RKO (cell line): ENCODE measurements at places on chromosomes 3 and 15.
A peak's percentile ranks its signal among the peaks of the same experiment; 100 is the strongest.

GRCh38 chr3:189824629-189825312 lies 193.6 kb downstream of the TP63 start:
- DNase-seq: peak; percentile 79

DNA sequence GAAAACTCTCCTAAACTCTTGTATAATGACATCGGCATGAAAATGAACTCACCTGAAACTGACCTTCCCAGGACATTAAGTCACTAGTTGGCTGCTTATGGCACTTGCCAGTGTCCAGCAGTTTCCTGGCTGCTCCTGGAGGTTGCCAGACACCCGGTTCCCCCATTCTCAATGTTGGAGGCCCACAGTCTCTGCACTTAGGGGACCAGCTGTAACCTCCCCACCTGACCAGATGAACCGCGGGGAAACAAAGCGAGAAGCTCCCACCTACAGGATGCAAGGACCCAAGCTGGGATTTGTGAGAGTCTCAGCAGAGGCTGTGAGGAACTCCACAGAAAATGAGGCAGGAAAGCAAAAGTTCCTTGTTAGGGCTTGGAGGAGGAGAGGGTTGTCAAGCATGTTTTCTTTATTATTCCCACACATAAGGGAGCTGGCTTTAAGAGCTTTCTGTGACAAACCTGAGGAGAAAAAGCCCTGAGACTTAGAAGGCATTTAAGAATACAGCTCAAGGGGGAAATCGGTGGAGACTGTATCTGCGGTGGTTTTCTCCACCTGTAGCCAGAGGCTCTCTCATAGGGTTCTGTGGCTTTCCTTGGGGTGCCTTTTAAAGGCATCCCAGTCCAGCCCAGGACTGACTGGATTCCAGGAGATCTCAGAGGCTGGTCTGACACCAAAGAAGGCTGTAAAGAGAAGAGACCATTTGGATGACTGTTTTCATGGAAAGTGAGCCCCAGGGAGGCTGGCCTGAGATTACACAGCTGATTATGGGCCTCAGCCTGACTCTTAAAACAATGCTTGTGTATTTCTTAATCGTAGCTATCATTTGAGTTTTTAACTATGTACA lies 4.6 kb downstream of the TPM1 start:
- DNase-seq: no peak

DNA sequence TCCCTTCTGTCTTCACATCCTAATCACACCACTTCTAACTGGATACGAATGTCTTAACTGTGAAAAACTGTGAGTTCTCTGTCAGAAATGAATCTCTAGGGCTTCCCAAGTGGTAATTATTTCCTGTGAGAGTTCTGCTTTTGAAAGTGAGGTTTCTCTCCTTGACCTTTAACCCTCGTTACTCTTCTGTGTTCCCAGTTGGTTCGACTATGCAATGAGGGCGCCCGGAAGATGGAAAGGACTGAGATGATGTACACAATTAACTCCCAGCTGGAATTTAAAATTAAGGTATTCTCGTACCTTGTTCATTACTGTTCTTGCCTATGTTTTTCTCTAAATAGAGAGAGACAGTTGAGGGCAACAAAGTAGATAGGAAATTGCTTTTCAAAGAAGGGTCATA lies 96.5 kb downstream of the ARHGEF26 start:
- no peak for DNase-seq

DNA sequence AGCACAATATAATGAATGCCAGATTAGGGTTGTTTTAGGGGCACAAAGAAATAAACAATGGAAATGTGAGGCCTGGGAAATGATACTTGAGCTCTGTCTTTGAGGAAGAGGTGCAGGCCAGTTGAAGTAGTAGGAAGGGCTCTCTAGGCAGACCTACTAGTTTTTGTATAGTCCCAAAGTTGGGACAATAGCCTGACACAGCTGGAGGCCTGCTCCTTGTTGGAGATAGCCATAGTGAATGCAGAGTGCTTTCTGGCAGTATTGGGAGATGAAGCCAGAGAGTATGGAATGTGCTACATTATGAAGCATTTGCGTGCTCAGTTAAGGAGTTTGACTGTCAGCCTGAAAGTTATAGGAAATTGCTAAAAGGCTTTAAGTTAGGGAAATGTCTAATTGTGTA lies 251.2 kb upstream of the ZPLD1 start:
- DNase-seq: no peak

- no peak for DNase-seq
Observed at GRCh38 chr15:74790080-74790916, 8.4 kb downstream of the CSK start.

DNA sequence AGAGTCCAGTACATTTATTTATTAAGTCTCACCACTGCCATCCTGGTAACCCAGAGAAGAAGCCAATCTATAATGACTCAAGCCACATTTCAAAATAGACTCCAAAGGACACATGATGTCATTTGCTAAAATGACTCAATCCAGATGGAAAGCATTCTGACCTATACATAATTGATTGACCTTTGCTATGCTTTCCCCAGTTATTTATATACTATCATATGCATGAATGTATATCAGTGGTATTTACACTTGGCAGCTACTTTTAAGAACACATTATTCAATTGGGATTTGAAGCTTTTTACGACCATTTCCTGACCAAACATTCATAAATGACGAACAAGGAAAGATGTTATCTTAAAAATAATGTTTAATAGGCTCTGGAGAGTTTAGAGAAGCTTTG lies 297.2 kb downstream of the FHIT start:
- peak; percentile 22 for DNase-seq

DNA sequence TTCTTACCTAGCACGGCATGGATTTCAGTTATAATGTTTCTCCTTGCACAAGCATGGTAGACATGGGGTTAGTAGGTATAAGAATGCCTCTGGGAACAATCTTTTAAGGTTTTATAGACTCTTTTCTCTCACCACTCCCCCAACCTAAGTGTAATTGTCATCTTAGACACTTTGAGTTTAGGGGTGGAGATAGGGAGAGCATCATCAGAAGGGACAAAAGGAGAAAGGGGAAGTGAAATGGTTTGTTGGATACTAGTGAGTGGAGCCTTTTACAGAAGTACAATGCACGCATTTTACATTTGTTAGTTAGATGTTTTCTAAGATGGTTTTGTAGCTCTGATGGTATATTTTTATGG lies 189.2 kb downstream of the TP63 start:
- DNase-seq: no peak

DNA sequence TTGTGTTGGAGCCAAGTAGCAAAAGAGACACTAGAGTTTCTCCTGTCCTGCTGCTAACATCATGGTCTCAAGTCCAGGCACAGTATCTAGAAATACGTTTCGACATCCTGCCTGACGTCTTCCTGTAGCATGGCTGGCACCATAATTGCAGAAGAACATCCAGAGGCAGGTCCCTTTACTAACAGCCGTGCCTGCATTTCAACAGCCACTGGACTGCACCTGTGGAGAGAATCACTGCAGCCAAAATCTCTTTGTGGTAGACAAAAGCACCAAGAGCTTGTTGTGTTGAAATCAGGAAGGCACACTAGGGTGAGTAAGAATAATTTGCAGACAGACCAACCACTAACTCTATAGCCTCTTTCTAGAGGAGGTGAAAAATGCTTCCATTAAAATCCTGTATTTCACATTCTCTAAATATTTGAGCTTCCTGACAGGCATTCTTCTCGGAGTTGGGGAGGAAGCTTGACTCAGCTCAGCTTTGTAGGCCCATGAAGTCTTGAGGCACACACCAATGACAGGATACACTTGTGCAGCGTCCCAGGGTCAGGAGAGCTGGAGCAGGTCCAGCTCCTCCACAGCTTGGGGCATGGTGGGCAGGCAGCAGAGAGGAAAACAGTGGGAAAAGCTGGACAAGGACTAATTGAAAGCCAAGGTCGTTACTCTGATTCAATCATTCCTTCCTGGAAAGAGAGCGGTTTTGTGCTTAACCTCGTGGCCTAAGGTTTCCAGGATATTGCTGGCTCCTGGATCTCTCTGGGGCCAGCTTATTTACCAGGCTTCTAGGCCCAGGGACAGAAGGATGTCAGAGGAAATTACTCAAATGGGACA lies 244.9 kb downstream of the FAM43A start:
- DNase-seq: no peak

DNA sequence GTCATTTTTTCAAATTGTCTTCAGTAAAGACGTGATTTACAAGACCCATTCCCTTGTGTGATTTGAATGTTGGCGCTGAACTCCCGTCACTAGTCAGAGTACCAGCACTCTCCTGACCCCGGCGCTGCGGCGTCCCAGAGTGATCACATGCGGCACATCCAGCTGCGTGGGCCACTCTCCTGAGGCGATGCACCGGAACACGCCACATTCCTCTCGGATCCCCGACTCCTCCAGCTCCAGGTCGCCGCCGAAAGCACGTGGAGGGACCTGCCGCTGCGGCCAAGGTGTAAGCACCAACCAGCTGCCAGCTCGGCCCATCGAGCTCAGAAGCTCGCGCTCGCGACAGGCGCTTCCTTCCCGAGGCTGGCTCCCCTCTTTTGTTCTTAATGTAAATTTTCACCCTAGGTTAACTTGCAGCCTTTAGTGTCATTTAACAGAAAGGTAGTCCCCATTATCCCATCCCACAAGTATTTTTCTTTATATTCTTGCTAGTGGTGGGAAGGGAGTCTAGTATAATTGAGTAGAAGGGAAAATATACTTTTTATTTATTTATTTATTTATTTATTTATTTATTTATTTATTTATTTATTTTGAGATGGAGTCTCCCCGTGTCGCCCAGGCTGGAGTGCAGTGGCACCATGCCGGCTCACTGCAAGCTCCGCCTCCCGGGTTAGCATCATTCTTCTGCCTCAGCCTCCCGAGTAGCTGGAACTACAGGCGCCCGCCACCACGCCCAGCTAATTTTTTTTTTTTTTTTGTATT lies 61.7 kb upstream of the VGLL3 start:
- DNase-seq: no peak

DNA sequence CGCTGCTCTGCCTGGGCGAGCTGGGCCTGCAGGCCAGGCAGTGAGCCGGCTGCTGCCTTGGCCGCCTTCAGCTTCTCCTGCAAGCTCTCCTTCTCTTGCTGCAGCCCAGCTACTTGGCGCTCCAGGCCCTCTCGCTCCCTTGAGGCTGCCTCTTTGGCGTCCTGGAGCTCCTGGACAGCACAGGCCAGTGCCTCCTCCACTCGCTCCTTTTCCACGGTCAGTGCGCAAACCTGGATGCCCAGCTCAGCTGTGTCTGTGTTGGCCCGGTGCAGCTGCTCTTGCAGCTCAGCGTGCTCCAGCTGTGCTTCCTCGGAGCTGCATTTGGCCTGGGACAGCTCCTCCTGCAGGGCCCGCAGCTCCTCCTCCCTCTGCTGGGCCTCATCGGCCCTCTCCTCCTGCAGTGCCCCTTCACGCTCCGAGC lies 23.1 kb downstream of the CXCR6 start:
- no peak for DNase-seq

- no peak for DNase-seq
Observed at GRCh38 chr3:165201964-165202363, 5.8 kb upstream of the SLITRK3 start.

- no peak for DNase-seq
Observed at GRCh38 chr15:32737304-32737703, 19.5 kb downstream of the GREM1 start.

DNA sequence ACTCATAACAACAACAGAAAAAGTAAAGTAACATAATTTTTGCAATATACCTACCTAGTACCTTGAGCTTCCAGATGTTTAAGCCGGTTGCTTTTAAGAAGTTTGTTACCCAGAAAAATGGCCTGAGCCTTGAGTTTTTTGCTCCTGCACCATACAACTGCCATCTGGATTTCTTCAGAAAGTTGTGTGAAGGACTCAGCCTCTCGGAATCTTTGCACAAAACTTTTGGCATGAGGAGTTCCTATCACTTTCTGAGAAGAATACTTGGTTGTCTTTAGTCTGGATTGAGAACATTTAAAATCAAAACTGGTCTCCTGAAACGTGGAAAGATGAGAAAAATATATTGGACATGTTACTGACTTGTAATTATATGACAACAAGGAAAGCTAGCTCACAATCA lies 17.3 kb downstream of the GTPBP8 start:
- no peak for DNase-seq

GRCh38 chr3:161117646-161118045 lies 12.5 kb upstream of the B3GALNT1 start:
- DNase-seq: no peak

- DNase-seq: no peak
Observed at GRCh38 chr3:9930804-9931418, 2.7 kb upstream of the CRELD1 start.

DNA sequence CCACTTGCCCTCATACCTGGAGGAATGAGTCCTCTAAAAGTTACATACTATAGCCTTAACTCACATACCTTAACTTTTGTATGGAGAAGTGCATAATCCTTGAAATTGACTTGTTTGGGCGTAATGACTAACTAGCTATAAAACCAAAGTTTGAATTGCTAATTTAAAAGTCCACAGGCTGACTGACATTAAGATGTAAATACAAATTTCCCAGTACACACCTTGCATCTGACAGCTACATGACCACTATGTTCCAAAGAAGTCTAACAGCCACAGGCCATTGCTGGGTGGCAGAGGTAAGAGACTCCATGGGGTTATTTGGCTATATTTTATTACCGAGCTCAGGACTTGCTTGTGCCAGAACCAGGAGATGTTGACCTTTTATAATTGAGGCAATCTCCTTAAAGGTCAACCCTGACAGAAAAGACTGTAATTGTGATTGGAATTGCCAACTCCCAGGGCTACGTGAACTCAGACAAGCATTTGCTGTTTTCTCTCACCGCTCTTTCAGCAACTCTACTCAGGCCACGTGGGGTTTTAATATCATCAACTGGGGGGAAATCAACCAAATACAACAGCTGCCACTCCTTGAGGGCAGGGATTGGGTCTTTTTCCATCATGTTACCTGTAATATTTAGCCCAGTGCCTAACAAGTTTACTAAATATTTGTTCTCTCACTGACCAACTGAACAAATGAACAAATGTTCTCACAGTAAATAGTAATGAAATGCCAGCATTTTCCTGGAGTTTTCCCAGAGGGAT lies 139.9 kb downstream of the SEMA6D start:
- DNase-seq: no peak

DNA sequence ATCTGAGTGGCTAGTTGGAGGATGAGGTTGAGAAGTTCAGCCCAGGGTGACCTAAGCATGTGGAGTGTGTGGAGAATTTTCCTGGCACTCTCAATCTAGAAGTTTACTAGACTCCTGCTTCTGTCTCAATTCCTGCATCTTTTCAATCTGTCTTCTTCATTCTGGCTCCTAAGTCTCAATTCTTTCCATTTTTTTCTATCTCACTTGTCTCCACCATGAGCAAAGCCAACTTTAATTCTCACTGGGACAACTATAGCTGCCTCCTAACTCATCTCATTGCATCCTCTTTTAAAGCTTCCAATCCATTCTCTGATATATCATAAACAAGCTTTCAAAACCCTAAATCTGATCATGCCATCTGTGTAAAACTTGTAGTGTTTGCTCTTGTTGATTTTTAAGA lies 569.3 kb downstream of the NAALADL2 start:
- no peak for DNase-seq
